ENCODE measurements at places on chromosomes 3 and 15. TPM values are rescaled to one million over a fixed set of nuclear protein-coding genes. Genes with fewer than 3 reads are reported as not detected.

The MAGEF1 gene
- total RNA-seq = 28.5 TPM

The WDR48 gene
- total RNA-seq = 33.1 TPM

The ERC2 gene
- total RNA-seq = 0.81 TPM

The TPRA1 gene
- 17.8 TPM for total RNA-seq

The CADPS gene
- 11.3 TPM for total RNA-seq

The TTLL13 gene
- total RNA-seq = not detected

The ZNF860 gene
- 0.08 TPM for total RNA-seq

The LSMEM2 gene
- 29.6 TPM for total RNA-seq

The ACKR2 gene
- total RNA-seq = 0.43 TPM

The ACAN gene
- 0.13 TPM for total RNA-seq

The THBS1 gene
- 37.5 TPM for total RNA-seq

The ADCY5 gene
- 225 TPM for total RNA-seq

The CLRN1 gene
- total RNA-seq = not detected

The RNU5B-1 gene
- total RNA-seq = 55.4 TPM

The CTXN2 gene
- total RNA-seq = not detected

The IL12A gene
- total RNA-seq = 0.91 TPM

The ANKRD34C gene
- total RNA-seq = not detected

The GPR15 gene
- total RNA-seq = not detected

The VGLL3 gene
- 2.7 TPM for total RNA-seq

The ACTC1 gene
- total RNA-seq = 12,822 TPM

The LIPC gene
- 0.65 TPM for total RNA-seq

The PCLAF gene
- 0.59 TPM for total RNA-seq

The PDCD7 gene
- 12.2 TPM for total RNA-seq

The EIF2A gene
- total RNA-seq = 67.6 TPM

The ALS2CL gene
- 37.0 TPM for total RNA-seq

The FBXL2 gene
- 1.3 TPM for total RNA-seq

The SUCNR1 gene
- 0.08 TPM for total RNA-seq

The ASB14 gene
- 13.4 TPM for total RNA-seq

The LINGO1 gene
- total RNA-seq = 0.81 TPM

The ANKDD1A gene
- total RNA-seq = 1.4 TPM

The SLC51B gene
- total RNA-seq = not detected

The CLDN18 gene
- total RNA-seq = not detected

The CHCHD4 gene
- total RNA-seq = 35.9 TPM

The PCSK6 gene
- 34.7 TPM for total RNA-seq

The DOCK3 gene
- total RNA-seq = 3.6 TPM

The GALNT15 gene
- total RNA-seq = 7.2 TPM

The MYRIP gene
- total RNA-seq = 1.6 TPM

The GPR156 gene
- total RNA-seq = 0.35 TPM

All from Right ventricle myocardium superior (tissue), 1 donor.